Right lobe of liver (tissue), 6 donors: ENCODE measurements at places on chromosomes 6 and 20. TPM values are rescaled to one million over a fixed set of nuclear protein-coding genes. Genes with fewer than 3 reads are reported as not detected.

DNA sequence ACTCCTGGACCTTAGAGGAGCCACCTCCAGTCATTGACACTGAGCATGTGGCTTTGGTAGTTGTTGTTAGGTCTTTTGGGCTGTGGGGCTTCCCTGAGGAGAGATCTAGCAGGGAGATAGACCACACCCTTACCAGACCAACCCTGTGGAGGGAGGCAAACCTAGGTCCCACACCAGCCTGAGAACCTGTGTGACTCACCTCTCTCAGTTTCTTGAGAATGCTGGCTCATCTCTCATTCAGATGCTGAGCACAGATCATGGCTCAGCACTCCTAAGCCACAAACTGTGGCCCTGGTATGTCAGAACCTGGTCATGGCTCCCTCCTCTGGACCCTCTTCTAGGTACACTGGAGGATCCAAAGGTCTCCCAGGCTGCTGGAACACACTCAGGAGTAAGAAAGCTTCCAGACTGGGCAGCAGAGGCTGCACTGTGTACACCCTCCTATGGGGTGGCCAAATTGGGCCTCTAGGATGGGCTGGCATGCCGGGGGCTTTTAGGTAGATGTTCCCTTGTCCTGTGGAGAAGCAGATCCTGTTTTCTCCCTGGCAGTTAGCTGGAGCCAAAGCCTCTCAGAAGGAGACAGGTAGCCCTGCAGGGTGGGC is 1294.5 kb downstream of the KHDRBS2 start:
- DNase-seq: no peak

DNA sequence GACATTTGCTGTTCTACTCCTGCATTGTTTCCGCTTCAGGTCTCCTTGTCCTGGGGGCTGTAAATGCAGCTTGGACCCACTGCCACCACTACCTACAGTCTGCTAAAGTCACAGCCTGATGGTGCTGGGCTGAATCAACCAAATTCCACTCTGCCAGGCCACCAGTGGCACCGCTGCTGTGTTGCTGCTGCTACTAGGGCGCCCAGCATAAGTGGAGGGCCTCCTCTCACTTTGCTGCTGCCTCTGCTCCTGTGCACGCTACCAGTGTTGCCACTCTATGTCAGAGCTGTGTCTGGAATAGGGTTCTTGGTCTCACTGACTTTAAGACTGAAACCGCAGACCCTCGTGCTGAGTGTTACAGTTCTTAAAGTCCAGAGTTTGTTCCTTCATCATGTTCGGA is 1.4 kb upstream of the SSR1 start:
- DNase-seq: no peak

DNA sequence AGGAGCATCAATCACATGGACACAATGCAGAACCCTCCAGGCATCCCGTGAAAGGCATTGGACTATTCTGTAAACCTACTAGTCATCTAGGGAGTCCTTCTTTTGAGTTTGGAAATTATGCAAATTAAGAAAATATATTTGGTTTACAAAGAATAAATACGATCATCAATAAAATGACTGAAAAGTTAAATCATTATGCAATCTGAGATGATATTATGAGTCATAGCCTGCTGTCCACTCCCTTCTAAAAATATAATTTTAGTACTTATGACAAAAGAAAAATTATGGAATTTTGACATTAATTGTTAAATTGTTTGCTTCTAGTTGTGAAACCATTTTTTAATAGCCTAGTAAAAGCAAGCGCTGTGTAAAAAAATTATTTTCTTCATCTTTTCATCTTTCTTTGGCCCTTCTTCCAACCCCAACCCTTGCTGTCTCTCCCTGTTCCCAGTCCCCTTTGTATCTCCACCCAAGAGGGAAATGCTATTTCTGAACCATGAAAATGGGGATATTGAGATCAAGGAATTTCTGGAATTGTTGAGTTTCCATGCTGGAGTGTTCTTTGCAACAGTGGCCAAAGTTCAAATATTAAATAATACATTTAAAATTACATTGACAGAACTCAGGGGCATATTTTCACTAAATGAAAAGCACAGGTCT is 599.8 kb downstream of the COL12A1 start:
- no peak for DNase-seq

GRCh38 chr6:95572098-95572497 is 5.2 kb upstream of the MANEA start:
- no peak for DNase-seq

ATG5 gene
- total RNA-seq: 17.2 TPM

DNA sequence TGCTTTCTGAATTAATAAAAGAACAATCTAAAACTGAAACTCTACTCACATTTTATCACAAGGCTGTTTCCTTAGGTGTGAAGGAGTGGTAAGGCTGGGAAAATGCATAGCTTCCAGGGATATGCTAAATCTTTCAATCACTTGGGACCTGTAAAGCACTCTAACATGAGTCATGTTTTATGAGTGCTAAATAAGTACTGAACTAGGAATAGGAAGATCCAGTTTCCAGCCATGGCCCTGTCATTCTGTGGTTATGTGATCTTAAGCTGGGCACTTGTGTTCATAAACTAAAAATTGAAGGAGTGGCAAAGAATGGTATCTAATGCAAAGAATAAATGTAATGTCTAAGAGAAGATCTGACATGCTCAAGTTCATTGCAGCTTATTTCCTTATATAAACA is 6.1 kb upstream of the TMEM200A start:
- DNase-seq: no peak

BMP6 gene
- 2.7 TPM for total RNA-seq
